ENCODE measurements at places on chromosomes 3 and 15.

GRCh38 chr15:63294359-63294758, 17.0 kb downstream of the APH1B start:
- no peak for DNase-seq

GRCh38 chr15:83435202-83435601, 11.9 kb upstream of the SH3GL3 start:
- DNase-seq: no peak

GRCh38 chr15:91939403-91939831, 85.9 kb downstream of the SLCO3A1 start:
- DNase-seq: no peak

DNA sequence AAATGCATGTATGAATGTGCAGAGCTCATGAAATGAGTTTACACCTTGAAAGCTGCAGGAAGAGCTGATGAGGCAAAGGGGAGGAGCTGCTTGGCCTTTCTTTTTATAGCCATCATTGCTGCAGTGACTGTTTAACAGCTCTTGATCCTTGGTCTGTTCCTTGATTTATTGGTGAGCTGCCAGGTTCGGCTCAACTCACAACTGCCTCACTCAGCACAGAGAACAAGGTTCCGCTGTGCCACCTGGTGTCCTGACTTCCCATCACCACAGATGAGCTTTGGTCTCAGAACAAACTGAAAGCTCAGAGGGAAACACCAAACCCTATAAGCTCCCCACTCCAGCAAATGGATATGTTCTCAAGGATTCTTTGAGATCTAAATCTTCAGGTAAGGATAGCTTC, 626.1 kb downstream of the MAGI1 start:
- DNase-seq: no peak

DNA sequence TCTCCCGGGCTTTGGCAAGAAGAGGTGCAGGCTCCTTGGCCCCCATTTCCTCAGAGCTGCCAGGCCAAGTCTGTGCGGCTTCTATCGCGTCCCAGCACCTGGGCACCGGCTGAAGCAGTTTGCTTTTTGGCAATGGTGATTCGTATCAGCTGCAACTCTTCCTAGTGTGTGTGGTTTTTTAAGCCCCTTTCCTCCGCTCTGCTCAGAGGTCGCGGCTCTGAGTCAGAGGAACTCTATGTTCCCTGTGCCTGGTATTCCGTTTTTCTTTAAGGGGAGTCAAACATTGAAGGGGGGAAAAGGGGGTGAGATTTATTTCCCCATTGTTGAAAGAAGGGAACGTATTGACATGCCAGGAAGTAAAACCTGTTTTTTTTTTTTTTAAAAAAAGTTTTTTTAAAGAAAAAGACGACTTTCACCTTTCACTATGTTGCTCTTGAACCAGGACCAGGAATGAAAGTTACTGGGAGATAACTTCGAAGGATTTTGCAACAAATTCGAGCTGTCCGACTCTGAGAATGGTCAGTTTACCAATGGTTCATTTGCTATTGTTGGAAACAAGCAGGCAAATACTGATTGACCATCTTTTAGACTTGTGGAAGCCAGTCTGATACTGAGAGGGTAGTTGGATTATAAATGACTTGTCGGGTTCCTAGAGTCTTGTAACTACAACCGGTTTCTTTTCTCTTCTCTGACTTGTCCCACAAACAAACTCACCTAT, 1.1 kb downstream of the ARMC8 start:
- DNase-seq: no peak

Data from NCI-H748 treated with DMSO at 0.1 percent for 48 hours (cell line).